ENCODE measurements at places on chromosomes 3 and 15.

- DNase-seq: peak; percentile 29
Measured at GRCh38 chr3:128408693-128409623, 57.7 kb downstream of the DNAJB8 start.

DNA sequence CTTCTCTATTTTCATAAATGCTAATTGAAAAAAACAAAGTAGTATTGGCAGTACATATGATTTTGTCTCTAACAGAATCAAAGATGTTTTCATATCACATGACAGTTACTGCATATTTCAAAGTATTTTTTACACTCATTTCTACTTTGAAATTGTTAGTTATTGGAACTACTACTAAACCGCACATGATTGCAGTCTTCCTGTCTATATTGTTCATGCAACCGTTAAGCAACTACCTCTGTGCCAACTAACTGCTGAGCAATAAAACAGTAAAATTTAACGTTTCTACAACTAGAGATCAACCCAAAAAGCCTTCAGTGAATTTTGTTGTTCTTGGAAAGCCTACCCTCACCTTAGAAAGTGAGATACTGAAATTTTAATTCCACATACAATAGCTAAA, 64.2 kb downstream of the DMXL2 start:
- DNase-seq: peak; percentile 79

GRCh38 chr3:132720228-132720627, 2.0 kb downstream of the NPHP3 start:
- DNase-seq: no peak

- no peak for DNase-seq
Measured at GRCh38 chr3:69435274-69436265, 49.7 kb upstream of the FRMD4B start.

DNA sequence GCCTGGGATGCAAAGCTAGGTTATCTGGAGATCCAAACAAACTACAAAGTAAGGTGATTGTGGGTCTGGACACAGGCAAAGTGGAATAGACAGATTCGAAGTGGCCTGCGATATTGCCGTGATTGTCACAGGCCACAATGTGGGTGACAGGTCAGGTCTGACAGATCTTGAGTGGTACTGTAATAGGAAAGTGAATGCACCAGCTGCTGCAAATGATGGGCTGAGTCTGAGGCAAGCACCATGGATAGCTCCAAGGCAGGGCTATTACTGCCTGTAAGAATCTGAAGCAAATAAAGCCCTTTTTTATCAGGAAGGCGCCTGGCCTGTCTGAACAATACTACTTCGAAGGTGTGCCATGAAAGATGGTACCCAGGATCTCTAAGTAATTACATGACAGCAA, 10.0 kb downstream of the ARMC8 start:
- DNase-seq: peak; percentile 5

- no peak for DNase-seq
Measured at GRCh38 chr15:76059320-76060117, at the start of gene TMEM266. Gene TMEM266 (plus strand): TSS chr15:76059985. CDS start chr15:76134264, 74,279 bp downstream.

DNA sequence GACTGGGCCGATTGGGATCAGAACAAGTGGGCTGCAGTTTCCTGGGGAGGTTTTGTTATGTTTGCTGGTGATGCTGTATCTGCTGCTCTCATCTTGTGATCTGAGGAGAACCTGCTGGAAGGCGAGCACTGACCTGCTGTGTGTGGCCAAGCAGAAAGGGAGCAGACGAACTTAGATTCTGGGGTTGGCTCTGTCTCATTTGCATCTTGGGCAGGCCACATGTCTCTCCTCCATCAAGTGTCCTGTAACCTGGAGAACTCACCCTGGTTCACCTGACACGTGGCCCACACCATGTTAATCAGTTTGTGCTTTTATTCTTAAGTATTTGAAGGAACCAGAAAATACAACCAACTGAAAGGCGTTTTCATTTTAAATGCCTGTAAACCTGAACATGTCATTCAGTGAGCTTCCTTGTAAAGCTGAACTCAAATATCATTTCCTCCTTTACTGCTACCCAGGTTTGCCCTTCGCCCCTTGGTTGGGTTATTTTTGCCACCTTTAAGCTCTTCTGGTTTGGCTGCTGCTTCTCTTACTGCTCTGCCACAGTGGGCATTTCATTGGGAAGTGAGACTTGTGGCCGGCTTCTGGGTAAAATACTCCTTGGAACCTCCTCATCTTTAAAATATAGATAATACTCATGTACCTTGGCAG, 33.5 kb upstream of the TRAK1 start:
- DNase-seq: peak; percentile 33

DNA sequence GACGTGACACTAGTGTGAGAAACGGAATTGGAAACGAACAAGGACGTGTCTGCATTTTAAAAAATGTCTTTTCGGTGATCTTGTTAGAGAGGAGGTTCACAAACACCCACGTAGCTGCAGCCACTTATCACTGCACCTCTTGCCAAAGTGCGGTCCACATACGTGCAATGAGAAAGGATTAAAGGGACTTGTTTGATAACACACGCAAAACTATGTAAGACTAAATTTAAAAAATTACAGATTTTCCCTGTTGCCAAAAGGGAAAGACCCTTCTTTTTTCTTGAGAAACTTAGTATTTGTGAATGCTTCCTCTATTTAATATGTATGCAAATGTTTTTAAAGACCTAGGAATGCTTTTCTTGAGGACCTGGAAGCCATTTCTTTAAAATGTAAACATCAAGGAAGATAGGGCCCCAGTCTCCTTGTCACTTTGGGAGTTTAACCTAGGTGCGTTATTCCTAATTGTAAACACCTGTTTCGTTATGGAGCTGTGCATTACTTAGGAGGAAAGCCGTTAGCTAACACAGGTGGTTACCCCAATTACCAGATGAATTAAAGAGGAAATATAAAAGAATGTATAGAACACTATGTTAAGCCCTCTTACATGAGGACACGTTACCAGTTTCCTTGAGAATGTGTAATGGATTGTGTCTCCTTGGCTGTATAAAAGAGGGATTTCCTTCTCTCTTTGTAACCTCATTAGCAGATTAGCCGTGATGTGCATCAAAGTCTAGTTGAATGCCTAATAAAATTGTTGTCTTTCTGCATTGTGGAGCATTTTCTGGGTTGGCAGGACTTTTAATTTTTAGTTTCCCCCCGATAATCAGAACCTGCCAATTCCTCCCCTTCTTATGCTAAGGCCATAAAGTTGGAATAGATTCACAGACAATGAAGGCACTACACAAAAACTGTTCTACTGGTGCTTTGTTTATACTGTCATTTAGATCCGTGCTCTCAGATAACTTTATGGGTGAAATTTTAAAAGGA, 1.0 kb downstream of the LEKR1 start:
- no peak for DNase-seq

- no peak for DNase-seq
Measured at GRCh38 chr15:56524915-56525314, 60.0 kb upstream of the MNS1 start.

- DNase-seq: no peak
Measured at GRCh38 chr3:188294823-188295487, 141.0 kb downstream of the LPP start.

DNA sequence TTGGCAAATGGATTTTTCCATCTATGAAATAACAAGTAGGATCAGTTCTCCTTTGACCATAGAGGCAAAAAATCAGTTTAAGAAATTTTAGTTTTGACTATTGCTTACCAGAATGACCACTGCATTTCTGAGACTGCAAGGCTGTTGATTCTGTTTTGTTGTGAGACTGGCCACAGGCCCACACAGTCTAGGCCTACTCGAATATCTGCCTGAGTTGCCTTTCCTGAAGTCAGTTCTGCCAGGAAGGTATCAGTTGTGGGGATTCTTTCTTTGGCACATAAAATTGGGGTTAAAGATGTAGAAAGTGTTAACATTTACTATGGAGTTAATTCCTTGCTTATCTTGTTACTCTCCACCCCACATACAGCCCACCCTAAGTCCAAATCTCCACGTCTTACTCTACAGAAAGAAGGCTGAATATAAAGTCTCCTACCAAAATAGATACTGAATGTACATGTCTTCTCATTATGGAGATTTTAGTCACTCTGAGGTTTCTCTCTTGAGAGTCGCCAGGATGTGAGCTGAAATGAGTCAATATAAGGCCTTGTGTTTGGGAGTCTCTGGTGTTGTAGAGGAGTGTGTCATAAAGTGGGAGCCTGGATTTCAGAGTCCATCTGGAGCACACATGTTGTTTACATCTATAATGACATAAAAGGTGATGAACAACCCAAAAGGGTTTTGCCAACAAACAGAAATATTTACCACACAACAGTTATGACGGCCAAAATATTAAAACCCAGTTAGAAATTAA, 45.0 kb upstream of the WWTR1 start:
- DNase-seq: no peak

DNA sequence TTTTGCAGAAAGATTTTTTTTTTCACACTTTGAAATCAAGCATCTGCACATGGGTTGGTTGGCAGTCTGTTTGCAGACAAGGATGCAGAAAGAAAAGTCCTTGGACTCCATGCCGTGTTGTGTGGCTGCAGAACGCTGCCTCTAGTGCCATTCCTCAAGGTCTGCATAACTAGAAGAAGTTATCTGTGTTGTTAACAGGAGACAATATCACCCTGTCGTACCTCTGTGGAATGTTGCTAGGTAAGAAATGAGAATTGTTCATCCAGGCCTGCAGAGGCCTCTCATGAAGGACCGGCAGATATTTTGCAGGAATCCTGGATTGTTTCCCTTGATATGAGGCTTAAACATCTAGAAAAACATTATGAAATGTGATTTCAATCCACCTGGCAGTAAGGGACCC, 58.5 kb upstream of the PPARG start:
- no peak for DNase-seq

Measured in MV-4-11 (cell line).